ENCODE measurements at places on chromosomes 16 and 17.

DNA sequence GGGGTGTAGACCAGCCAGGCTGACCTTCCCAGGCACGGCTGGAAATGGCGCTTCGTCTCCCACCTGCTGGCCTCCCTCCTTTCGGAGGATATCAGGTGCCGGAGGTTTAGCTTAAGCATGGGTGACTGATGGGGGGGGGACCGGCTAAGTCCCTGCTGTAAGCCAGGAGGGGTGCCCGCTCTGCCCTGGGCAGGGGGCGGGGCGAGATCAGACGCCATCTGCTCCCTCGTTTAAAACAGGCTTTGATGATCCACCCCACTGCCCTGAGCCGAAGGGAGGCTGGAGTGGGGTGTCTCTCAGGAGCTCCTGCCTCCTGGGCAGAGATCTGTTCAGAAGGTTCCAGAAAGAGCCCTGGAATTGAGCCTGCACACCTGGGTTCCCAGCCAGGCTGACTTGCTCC is 26.0 kb downstream of the C16orf74 start:
- no peak for DNase-seq

DNA sequence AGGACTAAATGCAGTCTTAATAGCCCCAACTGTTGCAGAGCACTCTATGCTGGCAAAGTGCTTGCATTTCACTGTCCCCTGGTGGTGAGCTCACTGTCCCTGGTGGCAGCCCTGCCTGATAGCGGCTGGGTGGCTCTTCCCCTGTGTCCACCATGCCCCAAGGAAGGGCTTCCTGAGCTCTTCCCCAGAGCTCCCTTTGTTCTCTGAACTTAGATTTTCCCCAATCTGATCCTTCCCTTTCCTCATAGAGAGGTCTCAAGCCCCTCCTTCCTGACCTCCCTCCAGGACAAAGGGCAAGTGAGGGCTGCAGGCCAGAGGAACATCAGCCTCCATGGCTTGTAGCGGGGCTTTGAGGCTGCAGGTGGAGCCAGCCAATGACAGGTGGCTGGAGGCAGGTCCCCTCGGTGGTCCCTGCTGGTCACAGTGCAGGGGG is 17.0 kb downstream of the BEAN1 start:
- DNase-seq: no peak

DNA sequence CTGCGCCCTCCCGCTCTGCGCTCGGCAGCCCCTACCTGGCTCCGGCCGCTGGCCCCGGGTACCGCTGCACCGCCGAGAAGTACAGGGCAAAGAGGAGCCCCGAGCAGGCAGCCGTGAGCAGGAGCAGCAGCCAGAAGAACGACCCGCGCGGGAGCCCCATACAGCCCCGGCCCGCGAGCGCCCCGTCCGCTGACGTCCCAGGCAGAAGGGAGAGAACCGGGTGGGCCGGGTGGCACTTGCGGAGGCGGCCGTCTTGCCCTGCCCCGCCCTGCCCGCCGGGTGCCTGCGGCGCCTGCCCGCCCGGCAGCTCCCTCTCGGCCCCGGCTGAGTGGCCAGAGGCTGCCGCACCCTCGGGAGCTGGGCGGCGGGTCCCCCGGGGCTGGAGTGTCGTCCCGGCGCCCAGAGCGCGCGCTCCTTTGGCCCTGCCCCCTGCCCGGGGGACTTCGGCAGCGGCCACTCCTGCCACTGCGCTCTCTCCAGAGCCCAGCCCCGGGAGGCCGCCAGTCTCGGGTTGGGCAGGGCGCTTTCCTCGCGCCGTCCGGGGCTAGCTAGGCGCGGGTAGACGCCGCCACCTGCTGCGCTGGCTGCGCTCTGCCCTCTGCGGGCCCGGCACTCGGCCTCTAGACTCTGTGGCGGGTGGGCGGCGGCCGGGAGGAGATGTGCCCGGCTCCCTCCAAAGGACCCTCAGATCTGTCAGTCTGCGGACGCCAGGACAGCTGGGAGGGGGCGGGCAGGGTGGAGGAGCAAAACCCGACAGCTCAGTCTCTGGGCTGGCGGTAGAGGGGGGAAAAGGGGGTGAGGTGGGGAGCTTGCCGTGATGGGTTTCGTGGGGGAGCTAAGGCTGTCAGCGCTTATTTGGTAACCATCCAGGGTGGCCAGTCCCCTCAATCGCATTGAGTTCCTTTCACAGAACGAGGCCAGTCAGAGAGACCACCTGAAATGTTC is at the start of gene ST6GALNAC2:
Gene ST6GALNAC2, minus strand, starts transcription at position 212 of the 945 bp plus-strand sequence. Its CDS starts 52 bp downstream, at position 160.
- DNase-seq: peak; percentile 40

GRCh38 chr17:76867578-76868175 is 527 bp upstream of the MGAT5B start:
- peak; percentile 40 for DNase-seq

DNA sequence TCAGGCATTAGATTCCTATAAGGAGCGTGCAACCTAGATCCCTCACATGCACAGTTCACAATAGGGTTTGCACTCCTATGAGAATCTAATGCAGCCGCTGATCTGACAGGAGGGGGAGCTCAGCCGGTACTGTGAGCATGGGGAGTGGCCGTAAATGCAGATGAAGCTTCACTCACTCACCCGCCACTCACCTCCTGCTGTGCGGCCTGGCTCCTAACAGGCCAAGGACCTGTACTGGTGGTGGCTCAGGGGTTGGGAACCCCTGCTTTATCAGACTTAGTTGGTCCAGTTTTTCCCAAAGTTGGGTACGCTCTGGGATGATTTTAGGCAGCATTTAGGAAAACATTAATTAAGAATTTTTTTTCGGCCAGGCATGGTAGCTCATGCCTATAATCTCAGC is 103.8 kb downstream of the MARF1 start:
- peak; percentile 81 for DNase-seq

DNA sequence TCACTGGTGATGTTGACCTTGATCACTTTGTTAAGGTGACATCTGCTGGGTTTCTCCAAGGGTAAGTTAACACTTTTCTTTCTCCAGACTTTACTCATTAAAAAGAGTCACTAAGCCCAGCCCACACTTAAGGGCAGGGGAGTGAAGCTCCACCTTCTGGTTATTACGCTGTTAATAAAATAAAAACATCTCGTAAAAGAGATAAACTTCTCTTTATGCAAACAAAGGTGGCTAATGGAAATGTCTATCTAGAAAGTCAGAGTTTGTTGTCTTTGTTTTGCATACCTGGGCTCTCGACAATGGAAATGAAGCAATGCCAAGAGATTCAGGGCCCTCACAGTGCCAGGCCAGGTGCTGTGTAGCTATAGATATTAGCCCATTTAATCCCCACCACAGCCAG is 134.4 kb downstream of the ZFHX3 start:
- no peak for DNase-seq

DNA sequence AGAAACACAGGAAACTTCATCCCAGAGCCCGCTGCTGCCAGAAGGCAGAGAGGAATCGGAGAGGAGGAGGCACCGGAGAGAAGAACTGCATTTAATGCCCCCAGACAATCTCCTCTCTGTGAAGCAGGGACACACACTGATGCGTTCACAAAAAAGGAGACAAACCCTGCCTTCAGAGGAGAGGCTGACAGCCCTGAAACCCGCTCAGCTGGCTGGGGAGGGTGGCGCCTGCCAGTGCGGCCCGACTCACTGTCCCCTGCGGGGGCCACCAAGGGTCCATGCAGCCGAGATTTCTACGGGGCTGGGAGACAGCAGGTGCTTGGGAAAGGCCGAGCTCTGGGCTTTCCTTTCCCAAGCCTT is 21.9 kb upstream of the CACNG1 start:
- DNase-seq: no peak

DNA sequence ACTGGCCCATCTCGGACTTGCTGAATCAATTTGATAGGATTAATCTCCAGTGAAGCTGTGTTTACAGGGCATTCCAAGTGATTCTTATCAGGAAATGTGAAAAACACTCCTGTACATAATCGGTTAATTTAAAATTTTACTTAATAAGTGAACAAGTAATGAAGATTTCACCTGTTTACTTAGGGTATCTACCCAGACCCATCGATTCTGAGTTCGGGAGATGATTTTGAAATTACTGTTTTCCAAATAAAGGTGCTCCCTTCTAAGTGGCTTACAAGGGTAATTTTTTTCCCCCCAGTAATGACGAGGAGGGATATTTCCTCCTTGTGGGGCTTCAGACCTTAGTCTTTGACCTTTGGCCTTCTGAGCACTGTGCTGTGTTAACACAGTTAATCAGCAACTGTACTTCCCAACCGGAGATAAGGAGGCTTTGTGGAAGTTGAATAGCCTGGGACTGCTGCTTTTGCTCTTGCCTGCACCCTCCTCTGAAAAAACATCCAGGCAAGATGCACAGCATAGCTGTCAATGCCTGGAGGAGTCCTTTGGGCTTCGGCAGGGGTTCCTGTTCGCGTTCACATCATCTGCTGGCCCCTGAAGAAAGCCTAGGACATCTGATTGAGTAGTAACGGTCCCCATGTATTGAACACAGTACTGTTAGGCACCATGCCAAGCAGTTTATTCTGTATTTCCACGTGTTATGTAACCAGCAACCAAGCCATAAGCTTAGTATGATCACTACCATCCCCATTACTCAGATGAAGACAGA is 1.8 kb downstream of the FAHD1 start:
- DNase-seq: no peak

DNA sequence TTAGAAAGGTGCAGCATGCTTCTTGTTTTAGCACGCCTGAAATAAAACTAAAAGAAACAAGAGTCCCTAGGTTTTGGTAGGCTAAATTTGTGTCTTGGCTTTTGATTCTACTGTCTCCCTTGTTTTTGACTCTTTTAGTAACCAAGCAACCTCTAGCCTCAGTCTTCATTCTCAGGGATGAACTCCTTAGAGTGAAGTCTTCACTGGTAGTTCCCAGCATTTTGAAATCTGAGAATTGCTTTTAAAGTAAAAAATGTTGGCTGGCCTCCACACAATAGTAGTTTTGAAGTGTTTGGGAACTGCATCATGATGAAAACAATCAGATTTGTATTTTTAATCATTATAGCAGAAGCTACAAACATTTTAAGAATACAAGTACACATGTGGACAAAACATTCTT is 6.1 kb upstream of the CDR2 start:
- no peak for DNase-seq

- no peak for DNase-seq
Measured at GRCh38 chr17:8366231-8366630, 10.3 kb downstream of the KRABD2 start.

DNA sequence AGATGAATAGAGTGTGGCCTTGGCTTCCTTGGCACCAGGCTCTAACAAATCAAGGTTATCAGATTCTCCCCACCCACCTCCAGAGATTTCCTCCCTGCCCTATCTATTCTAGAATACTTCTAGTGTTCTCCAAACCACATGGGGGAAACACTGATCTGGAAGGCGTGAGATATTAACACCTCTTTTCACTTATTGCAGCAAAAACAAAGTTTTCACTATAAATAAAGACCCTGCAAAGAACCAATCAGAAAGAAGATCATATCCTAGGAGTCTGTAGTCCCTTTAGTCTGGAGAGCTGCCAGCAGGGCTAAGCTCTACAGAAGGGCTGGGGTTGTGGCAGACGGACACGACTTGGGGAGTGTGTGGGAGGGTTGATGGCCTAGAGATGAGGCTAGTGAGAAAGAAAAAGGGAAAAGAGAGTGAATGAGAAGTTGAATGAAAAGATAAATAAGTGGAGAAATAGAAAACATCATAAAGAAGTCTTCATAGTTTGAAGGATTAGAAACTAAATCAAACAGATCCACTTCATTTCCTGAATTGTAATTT is 8.6 kb upstream of the SKAP1 start:
- DNase-seq: no peak

GRCh38 chr16:86575754-86576557 is 2.4 kb upstream of the FOXL1 start:
- DNase-seq: peak; percentile 92

- no peak for DNase-seq
Measured at GRCh38 chr17:48892940-48893645, 506 bp downstream of the ATP5MC1 start.

DNA sequence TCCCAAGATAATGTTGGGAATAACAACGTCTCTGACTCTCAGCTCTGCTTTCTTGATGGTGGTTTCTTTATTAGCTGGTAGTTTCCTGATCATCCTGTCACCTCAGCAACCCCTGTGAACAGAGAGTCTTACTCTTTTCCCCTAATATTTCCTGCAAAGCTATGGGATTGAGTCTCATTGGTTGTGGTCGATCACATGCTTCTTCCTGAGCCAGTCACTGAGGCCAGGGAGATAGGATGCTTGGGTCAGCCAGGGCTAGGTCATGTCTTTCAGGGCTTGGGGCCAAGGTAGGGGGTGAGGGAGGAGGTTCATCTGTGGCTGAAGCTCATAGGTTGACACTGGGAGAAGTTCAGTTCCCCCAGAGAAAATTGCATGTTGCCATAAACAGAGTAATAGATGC is 114.3 kb downstream of the ABCC1 start:
- no peak for DNase-seq

DNA sequence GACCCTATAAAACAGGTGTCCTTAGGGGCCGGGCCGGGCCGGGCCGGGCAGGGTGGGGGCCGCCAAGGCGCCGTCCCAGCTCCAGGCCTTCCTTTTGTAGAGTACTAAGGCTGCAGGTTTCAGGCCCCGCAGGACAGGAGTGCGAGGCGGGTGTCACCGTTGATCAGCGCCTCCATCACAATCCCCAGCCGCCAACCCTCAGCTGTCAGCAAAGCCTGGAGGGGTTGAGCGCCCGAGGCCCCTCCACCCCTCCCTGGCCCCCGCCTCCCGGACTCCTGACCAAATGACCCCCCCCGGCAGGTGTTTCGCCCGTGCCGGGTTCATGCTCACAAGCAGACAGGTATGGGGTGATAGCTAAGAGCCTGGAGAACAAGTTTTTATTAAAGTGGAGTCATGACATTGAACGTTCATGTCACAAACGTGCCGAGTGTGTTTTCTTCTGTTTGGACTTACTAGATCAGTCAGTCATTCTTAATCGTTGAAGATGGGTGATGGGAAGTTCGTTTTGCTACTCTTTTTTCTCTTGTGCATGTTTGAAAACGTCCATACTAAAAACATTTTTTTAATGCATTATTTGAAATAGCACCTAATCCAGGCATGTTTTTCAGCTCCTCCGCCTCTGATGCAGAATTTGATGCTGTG is 534 bp downstream of the ARL2BP start:
- DNase-seq: peak; percentile 30

GRCh38 chr16:67430504-67430976 is 381 bp upstream of the HSD11B2 start:
- no peak for DNase-seq

DNA sequence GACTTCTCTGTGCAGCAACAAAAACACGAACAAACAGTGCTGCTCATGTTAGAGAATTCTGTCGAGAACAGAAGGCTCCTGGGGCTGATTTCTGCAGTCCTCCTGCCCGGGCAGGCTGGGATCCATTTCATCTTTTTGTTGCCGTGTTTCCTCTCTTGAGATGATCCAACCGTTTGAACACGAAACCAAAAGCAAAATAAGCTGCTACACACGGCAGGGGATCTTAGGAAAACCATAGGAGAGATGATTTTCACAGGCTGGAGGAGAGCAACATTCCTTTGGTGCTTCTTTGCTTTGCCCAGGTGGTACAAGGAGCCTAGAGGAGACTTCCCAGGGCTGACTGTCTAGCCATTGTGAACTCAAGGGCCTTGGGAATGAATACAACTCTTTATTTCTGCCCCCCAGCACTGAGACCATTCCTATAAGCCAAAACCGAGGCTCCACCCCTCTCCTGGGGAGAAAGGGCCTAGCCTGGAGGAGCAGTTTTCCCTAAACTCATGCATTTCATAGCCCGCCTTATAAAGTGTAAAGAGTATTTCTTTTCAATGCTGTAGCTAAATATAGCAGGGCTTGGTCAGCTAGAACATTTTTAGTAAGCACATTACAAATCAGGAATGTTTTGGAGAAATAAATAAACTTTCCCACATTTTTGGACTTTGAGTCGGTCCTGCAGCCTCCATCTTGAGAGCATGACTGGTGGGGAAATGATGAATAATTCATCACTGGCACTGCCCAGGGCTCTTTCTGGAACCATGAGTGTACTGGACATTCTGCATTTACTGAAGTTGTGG is 7.7 kb downstream of the FOXL1 start:
- DNase-seq: no peak

GRCh38 chr17:65147955-65148354 is 10.8 kb downstream of the RGS9 start:
- DNase-seq: no peak

All from WTC11 (cell line).